ENCODE measurements at places on chromosomes 7 and 10.

DNA sequence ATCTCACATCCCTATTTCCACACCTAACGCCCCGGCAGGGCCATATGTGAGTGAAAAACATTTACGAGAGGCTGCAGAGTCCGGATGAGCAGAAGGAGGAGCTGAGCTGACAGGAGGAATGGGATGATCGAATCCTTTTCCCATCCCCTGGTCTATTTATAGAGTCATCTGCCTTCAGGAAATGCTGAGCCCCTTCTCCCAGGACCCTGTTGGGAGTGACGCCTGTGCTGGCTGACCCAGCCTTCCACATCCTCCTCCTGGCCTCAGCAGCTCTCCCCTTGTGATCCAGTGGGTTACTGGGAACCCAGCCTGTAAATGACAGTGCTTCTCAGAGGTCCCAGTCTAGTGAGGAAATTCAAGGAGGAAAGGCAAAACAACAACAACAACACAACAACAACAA is 16.6 kb downstream of the DENND2A start:
- no peak for DNase-seq

- DNase-seq, result no peak
These were observed 106.5 kb upstream of the ANK3 start for GRCh38 chr10:60496181-60496580.

DNA sequence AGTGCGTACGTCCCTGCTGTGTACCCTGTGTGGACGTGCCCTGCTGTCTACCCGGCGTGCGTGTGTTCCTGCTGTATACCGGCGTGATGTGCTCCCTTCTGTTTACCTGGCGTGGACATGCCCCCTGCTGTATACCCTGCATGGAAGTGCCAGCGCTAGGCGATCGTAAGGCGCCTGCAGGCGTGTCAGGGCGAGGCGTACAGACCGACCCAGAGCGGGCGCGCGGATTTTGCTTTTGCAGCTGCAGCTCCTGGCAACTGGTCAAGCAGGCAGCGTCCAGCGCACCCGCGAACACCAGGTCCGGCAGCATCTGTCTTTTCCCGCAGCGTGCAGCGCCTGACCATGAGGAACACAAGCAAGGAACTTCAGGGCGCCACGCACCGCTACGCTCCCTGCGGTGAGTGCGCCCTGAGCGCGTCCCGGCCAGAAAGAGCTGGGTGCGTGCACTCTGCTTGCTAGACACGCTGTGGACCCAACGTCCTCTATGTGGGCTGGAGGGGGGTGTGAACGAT is 680 bp downstream of the C7orf57 start:
- DNase-seq, result no peak

DNA sequence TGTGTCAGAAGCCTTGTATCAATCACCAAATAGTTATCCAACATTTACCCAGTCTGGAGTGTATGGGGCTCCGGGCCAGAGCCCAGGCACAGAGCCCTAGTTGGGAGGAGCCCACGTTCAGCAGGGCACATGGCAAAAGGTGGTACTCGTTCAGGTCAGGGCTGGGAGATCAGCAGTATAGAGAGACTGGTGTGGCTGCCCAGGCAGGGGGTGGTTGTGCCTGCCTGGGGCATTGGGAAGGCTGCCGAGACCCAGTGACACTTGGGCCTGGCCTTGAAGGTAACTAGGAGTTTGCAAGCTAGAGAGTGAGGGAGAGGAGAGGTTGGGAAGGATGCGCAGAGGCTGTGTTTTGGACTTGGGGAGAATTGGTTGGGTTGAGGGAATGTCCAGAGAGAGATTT is 48.9 kb upstream of the IGFBP3 start:
- DNase-seq, result no peak

DNA sequence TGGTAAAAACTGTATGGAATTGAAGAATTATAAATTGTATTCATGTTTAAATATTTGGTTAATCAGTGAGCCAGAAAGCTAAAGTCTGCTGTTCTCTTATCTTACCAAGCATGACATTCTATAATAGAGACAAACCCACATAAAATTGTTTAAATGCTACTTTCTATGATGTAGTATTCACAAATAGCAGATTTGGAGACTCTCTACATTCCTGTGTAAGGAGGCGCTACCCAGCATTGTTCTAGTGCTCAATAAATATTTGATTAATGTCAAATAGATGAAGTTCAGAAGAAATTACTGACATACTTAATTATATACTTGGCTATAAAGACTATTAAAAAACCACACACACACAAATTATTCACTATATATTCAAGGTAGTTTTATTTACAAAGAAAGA is 49.8 kb downstream of the DOCK4 start:
- DNase-seq, result no peak
